Muscle of leg (tissue), 16 donors: ENCODE measurements at places on chromosomes 6 and 20. TPM values are rescaled to one million over a fixed set of nuclear protein-coding genes. Genes with fewer than 3 reads are reported as not detected.

DNA sequence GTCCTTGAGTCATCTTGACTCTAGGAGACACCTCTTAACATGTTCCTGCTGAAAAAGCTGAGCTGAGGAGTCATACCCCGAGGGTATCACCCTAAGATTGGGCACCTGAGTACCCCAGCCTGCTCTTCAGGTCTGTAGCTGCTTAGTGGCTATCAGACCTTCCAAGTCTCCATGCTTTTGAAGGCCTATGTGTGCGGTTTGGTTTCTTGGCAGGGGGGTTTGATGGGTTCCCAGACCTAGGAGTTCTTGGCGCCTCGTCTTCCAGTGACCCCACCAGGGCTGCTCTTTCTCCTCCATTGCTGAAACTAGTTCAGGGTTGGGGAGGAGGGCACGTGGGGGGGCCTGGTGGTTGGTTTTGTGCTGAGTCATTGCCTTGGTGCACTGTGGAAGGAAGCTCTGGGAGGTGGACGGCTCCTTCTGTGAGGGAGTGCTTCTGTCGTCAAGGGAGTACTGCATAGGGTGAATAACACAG is 20.1 kb downstream of the IGF2R start:
- no peak for DNase-seq

Gene CCN6
- total RNA-seq, result 0.09 TPM

Gene RIPOR3
- total RNA-seq, result 5.0 TPM

Gene CFAP61
- 0.71 TPM for total RNA-seq

Gene CST7
- total RNA-seq, result 0.35 TPM

Gene TNFRSF6B
- total RNA-seq, result 1.6 TPM

GRCh38 chr6:114007516-114007915 is 36.6 kb upstream of the HDAC2 start:
- no peak for DNase-seq

DNA sequence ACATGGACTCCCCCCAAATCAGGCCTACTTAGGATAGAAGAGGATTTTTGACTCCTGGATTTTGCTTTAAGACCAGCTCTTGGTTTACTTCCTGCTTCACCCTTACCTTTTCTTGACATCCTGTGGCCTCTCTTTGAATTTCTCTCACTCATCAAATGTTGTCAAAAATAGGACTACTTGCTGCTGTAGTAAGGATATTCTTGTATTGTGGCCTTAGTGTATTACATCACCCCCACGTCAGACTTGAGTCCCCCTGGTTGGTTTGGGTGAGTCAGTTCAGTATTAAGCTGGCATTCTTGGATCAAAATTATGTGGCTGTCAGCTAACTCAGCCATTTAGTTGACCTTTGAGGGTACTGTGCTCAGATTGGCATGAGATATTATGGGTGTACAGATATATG is 1.1 kb downstream of the TPX2 start:
- no peak for DNase-seq

- peak; percentile 98 for DNase-seq
Measured at GRCh38 chr6:4135665-4136353, 434 bp upstream of the ECI2 start.

DNA sequence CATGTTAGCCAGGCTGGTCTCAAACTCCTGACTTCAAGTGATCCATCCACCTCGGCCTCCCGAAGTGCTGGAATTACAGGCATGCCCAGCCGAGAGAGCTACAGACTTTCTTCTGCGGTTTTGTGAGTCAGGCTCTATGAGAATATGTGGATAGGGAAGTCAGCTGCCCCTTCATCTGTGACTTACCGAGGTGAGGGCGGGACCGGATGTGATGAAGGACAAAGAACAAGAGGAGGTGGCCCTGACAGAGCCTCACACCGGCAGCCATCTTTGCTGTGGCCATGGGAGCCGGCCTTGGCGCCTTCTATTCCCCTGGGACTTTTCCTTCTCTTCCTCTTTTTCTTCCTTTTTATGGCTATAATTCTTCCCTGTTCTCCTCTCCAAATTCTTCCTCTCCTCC is 67.0 kb downstream of the IYD start:
- DNase-seq, result no peak

- DNase-seq, result peak; percentile 76
Measured at GRCh38 chr6:53484476-53485280, 60.2 kb downstream of the GCLC start.

DNA sequence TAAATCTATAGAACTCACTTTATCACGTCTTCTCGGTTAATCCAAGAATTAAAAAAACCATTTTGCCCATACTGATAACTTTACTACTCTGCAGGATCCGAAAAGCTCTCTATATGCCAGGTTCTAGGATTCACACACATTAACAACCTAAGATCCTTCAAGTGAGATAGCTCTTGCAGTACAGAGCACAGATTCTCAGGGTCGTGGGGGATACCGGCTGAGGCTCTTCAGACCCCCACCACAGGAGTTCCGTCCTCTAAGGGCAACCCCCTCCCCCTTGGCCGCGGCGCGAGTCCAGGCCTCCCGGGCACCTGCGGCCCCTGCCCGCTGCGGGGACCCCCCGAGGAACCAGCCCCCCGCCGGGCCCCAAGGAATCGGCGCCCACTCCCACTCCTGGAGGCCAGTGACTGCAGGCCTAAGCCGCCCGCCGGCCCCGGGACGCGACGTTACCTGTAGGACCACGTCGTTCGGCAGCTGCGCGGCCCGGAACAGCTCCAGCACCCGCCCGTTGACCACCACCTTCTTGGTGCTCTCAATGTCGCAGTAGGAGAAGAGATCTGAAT is 892 bp downstream of the REPS1 start:
- DNase-seq, result peak; percentile 33

GRCh38 chr20:34098570-34098969 is 13.5 kb downstream of the EIF2S2 start:
- no peak for DNase-seq

- no peak for DNase-seq
Measured at GRCh38 chr20:21433329-21433890, 36.1 kb upstream of the NKX2-4 start.

DNA sequence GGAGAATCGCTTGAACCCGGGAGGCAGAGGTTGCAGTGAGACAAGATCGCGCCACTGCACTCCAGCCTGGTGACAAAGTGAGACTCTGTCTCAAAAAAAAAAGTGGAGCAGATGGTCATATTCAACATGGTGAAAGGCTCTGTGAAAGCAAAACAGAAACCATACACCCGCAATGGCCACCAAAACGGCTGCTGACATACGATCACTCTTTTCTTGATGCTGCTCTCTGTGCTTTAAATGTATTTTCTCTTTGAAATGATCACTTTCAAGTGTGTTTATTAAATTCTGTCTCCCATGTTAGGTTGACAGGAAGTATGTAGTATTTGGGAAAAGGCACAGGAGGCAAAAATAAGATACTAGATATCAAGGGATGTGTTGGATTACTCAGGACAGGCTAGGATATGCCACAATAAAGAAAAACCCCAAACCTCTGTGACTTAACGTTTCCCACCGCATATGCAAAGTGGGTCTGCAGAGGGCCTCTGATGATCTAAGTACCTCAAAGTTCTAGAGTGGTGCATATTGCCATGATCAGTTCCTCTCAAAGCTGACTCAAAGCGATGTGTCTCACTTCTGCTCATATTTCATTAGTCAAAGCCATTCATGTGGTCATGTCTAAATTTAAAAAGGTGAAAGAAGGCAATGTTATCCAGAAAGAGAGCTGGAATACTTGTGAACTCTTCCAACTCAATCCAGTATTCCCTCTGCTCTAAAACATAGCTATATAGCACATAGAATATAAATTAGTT is 155.1 kb upstream of the SOX4 start:
- no peak for DNase-seq

Gene TMEM244
- total RNA-seq, result 0.22 TPM

GRCh38 chr6:137968901-137969300 is 101.8 kb downstream of the TNFAIP3 start:
- no peak for DNase-seq

Gene ENPP5
- total RNA-seq, result 4.7 TPM

Gene BANF2
- not detected for total RNA-seq

DNA sequence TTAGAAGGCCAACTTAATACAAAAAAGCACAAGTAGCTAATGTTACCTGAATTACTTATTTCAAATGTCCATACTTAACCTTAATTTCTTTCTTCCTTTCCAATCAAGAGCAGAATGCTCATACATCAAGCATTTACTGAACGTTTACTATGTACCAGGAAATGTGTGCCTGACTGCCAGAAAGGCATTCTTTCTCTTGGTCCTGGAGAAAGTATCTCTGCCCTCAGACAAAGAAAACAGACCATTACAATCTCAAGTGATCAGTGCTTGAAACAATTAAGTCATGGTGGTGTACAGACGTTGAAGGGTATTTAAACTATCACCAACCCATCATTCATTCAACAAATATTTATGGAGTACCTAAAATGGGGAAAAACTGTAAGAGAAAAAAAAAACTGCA is 26.4 kb downstream of the CSNK2A1 start:
- no peak for DNase-seq

DNA sequence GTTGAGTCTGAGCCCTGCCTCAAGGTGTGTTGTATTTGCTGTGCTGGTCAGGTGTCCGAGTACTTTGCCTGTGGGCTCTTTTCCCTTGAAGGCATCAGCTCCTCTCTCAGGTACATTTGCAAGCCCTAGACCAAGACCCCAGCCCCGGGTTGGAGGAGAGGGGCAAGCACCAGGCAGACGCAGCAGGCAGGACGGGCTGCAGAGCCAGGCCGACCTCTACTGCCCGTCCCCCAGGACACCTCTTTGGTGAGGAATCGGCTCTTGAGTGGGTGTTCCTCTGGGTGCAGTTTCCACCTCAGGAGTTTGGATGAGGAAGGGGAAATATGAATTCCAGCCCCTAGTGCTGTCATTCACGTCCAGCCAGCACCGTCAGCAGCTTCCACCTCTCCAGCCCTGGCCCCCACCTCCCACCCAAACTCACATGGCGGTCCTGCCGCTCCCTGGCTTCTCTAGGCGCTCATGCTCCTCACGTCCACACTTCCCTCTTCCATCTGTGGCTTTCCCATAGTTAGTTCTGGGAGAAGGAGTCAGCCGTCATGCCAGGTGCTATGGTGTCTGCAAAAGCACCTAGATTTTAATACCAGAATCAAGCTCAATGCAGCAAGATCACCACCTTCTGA is 183.9 kb downstream of the DLL1 start:
- DNase-seq, result no peak

Gene CYP24A1
- 0.53 TPM for total RNA-seq

DNA sequence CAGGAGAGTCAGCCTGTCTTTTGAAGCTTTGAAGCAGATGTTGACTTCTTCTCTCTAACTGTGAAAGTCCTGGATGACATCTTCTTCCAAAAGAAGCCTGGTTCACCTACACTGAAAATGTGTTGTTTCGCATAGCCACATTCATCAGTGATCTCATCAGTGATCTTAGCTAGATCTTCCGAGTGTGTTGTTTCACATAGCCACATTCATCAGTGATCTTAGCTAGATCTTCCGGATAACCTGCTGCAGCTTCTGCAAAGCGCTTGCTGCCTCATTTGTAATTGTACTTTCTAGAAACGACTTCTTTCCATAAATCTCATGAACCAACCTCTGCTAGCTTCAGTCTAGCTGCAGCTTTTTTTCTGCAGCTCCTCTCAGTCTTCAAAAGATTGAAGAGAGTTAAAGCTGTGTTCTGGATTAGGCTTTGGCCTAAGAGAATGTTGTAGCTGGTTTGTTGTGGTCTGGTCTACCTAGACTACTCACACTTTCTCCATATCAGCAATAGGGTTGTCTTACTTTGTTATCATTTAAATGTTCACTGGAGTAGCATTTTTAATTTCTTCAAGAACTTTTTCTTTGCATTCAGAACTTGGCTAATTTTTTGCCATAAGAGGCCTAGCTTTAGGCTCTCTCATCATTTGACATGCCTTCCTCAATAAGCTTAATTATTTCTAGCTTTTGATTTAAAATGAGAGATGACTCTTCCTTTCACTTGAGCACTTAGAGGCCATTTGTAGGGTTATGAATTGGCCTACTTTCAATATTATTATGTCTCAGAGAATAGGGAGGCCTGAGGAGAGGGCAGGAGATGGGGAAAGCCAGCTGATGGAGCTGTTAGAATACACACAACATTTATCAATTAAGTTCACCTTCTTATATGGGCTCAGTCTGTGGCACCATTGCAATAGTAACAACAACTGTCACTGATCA is 48.7 kb upstream of the EXOC2 start:
- DNase-seq, result no peak

DNA sequence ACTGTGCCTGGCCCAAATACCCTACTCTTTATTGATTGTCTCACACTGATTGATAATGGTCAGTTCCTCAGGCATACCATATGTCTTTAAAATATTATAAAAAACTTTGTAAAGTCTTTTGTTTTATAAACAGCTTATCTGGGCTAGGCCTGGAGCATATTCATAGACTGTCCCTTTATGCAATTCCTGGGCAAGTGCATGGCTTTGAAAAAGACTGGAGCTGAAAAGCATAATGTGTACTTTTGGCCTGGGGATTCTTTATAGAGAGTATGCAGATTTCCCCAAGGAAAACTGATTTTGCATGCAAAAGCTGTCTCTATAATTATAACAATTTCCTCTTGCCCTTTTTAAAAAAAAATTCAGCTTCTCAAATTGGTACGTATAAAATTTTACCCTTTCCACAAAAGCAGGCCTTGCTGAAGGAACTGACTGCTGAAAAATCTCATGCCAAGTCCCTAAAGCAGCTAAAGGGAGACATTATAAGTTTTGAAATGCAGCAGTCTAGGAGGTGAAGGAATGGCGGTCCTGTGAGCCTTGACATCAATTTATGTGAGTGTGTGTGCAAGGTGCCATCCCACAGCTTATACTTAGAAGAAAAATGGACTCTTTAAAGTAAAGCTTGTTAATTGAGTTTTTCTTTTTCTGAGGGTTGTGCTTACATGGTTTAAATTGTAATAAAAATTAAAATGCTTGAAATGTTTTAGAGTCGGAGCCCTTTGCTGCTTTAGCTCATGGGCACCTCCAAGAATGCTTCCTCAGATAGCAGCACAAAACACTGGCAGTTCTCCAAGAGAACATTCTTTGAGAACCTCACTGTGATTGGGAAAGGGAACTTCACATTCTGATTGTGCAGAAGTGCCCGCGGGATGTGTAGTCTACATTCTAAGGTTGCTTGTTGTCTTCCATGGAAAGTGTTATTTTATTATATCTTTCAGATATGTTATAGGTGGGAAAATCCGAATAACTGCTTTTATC is 43.9 kb downstream of the PLCB4 start:
- DNase-seq, result no peak

Gene NCOA6
- total RNA-seq, result 11.3 TPM

GRCh38 chr20:60491051-60491581 is 532.9 kb downstream of the CDH26 start:
- peak; percentile 75 for DNase-seq

- no peak for DNase-seq
Measured at GRCh38 chr6:268394-268935, 23.8 kb upstream of the DUSP22 start.

GRCh38 chr6:131510094-131510493 is 62.9 kb upstream of the ARG1 start:
- DNase-seq, result no peak

GRCh38 chr6:12238219-12238618 is 51.9 kb upstream of the EDN1 start:
- DNase-seq, result no peak
